ENCODE measurements at places on chromosomes 4 and X. TPM values are rescaled to one million over a fixed set of nuclear protein-coding genes. Genes with fewer than 3 reads are reported as not detected.

DNA sequence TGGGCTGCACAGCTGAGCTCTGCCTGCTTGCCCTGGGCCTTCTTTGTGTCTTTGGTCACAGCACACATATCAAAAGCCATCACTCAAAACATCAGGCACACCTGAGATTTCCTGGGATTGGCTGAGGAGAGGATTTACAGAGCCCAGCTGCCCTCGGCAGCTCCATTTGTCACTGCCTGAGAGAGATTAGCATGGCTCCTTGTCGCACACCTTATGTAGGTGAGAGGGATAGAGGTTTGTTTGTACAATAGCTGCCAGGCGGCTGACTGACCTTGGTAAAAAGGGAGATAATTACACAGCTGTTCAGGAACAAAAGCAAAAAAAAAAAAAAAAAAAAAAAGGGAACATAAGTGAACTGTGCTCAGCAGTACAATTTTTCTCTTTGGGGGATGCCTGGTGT, 63.2 kb downstream of the MGST2 start:
- no peak for DNase-seq

RAB41 gene
- not detected for total RNA-seq

POLN gene
- 0.10 TPM for total RNA-seq

GLRA3 gene
- total RNA-seq = not detected

ASB9 gene
- total RNA-seq = 29.8 TPM
